ENCODE measurements at places on chromosomes 4 and X.

GRCh38 chr4:154329268-154329868 lies 162.2 kb downstream of the DCHS2 start:
- no peaks in the 10 kb centered on the region for H3K4me1 ChIP-seq
- no peak overlapping the region for H3K4me3 ChIP-seq
- H3K27me3 ChIP-seq = no peaks in the 10 kb centered on the region

- peaks cover 26% of the 10 kb centered on the region for H3K36me3 ChIP-seq
- no peak overlapping the region for H3K27ac ChIP-seq
Observed at GRCh38 chrX:41347186-41347585, 13.2 kb downstream of the DDX3X start.

DNA sequence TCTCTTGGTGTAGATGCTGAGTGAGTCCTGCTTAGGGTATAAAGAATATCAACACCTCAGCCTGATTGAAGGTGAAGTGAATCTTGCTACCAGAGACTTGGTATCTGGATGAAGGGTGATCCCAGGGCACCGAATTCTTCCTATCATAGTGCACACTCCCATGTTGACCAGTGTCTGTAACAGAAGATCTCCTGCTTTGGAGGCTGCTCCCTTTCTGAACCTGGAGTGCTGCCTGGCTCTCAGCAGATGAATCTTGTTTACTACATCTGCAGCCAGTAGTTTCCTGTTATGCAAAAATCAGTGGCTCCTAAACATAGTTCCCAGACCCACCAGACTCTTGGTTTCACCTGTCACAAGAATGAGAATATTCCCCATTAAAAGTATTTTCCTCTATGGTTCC lies 191.7 kb upstream of the GK2 start:
- no peak overlapping the region for H3K27ac ChIP-seq
- H3K4me1 ChIP-seq = no peaks in the 10 kb centered on the region
- H3K4me3 ChIP-seq = no peak overlapping the region
- H3K36me3 ChIP-seq = no peaks in the 10 kb centered on the region

- no peak overlapping the region for H3K27ac ChIP-seq
- DNase-seq = no peak
- H3K4me3 ChIP-seq = no peak overlapping the region
- H3K27me3 ChIP-seq = no peaks in the 10 kb centered on the region
- H3K36me3 ChIP-seq = no peaks in the 10 kb centered on the region
Observed at GRCh38 chr4:151717314-151717713, 43.5 kb downstream of the GATB start.

DNA sequence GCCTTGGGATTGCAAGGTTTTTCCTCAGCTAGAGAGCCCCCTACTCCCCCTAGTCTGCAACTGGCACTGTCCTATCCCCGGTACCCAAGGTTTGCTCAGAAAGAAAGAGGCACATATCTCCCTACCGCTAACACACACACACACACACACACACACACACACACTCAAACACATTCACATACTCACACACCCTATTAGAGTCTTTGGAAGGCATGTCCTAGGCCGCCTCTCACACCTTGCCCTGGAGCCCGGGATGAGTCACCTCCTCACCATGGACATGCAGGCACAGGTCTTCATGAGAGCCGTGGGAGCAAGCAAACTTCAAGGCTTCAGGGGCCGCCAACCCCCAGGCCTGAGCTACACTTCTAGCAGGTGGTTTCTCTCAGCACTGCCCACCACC lies 49.2 kb downstream of the PJA1 start:
- H3K27me3 ChIP-seq = peaks cover 50% of the 10 kb centered on the region
- peak; percentile 67 for DNase-seq
- no peak overlapping the region for H3K27ac ChIP-seq
- H3K36me3 ChIP-seq = no peaks in the 10 kb centered on the region
- H3K4me1 ChIP-seq = no peaks in the 10 kb centered on the region

DNA sequence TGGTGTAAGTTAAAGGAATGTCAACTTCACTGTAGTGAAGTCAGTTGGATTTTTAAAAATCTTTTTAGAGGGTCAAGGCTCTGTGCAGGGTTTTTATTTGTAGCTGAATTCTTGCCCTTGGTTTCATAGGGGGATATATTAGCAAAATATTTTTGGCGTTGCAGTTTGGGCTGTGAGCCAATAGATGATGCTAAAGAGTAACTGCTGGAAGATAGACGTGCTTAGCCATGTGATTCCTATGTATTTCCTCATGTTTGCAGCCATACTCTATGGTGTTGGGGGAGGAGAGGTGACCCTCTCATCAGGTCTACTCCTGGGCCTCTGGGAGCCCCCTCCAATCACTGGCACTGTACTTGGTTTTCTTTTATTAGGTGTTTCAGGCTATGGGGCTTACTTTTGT lies 246.7 kb upstream of the ARHGAP24 start:
- H3K4me3 ChIP-seq = no peak overlapping the region
- no peaks in the 10 kb centered on the region for H3K4me1 ChIP-seq
- no peaks in the 10 kb centered on the region for H3K36me3 ChIP-seq
- H3K27me3 ChIP-seq = no peaks in the 10 kb centered on the region

DNA sequence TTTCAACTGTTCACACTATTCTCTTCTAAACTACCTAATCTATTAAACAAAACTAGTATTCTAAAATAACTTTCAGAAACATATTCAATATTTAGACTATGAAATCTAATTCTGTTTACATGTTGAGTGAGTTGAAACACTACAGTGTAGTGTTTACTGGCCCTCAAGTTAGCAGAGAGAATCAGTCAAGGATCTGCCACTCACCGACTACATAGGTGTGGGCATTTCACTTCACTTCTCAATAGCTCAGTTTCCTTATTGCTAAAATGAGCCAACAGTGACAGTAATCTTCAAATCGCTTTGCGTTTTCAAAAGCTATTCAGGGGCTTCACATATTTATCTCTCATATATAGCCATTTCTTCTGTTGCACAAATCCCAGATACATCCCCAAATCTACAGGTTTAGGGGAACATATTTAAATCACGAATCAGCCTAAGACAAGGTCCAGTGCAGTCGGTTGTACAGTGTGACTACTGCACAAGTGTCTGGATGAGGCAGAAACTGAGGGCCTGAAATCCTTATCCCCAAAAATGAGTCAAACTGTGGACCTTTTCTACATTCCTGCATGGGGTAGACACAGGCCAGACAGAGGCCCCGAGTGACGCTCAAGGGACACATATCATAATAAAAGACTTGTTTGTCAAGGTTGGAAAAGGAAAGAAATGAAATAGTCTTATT lies 129.8 kb downstream of the PPP3CA start:
- H3K27me3 ChIP-seq = no peaks in the 10 kb centered on the region
- H3K4me1 ChIP-seq = no peaks in the 10 kb centered on the region
- H3K36me3 ChIP-seq = no peaks in the 10 kb centered on the region
- no peak overlapping the region for H3K27ac ChIP-seq

DNA sequence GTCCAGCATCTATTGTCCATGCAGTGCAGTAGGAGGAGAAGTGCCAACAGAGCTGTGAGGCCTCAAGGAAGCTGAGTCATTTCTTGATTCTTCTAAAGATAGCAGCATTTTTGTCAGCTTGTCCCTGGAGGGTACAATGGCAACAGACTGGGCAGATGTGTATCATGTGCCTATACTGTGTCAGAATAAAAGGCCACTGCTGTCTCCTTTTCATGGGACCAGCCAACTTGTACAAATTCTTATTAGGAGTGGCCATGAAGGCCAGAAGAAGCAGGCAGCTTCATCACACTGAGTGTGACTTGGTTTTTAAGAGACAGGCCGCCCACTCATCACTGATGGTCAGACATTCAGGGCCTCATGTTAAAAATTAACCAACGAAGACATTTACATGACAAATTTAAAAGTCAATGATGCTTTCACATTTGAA lies 185.0 kb upstream of the FAM241A start:
- no peaks in the 10 kb centered on the region for H3K36me3 ChIP-seq
- H3K27me3 ChIP-seq = no peaks in the 10 kb centered on the region
- H3K4me1 ChIP-seq = no peaks in the 10 kb centered on the region
- no peak for DNase-seq
- H3K4me3 ChIP-seq = no peak overlapping the region
- no peak overlapping the region for H3K27ac ChIP-seq

- DNase-seq = no peak
- no peak overlapping the region for H3K27ac ChIP-seq
- no peaks in the 10 kb centered on the region for H3K36me3 ChIP-seq
- H3K27me3 ChIP-seq = no peaks in the 10 kb centered on the region
Observed at GRCh38 chrX:418927-419729, 32.4 kb upstream of the PPP2R3B start.

DNA sequence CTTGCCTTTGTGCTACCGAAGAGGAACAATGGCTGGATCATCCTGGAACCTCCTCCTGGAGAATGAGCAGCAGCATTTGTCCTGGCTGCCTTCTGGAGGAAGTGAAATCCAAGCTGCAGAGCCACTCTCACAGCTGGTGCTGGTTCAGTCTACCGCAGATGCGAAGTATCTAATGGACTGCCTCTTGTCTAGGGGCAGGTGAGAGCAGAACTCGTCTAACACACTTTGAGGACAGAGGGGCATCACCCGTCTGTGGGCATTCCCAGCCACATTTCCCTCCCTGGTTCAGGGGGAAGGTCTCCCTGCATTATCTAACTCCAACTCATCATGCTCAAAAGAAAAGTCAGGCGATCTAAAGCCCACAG lies 338.2 kb upstream of the GATB start:
- H3K4me3 ChIP-seq = no peak overlapping the region
- no peaks in the 10 kb centered on the region for H3K36me3 ChIP-seq
- no peak for DNase-seq
- no peak overlapping the region for H3K27ac ChIP-seq
- no peaks in the 10 kb centered on the region for H3K27me3 ChIP-seq
